ENCODE measurements at places on chromosomes 13 and 19.

GRCh38 chr13:20654156-20654555 lies 49.3 kb upstream of the IL17D start:
- DNase-seq = no peak

GRCh38 chr13:62176051-62176450 lies 760.4 kb upstream of the PCDH20 start:
- no peak for DNase-seq

- DNase-seq = no peak
Measured at GRCh38 chr13:65623148-65623547, 1607.0 kb downstream of the PCDH9 start.

DNA sequence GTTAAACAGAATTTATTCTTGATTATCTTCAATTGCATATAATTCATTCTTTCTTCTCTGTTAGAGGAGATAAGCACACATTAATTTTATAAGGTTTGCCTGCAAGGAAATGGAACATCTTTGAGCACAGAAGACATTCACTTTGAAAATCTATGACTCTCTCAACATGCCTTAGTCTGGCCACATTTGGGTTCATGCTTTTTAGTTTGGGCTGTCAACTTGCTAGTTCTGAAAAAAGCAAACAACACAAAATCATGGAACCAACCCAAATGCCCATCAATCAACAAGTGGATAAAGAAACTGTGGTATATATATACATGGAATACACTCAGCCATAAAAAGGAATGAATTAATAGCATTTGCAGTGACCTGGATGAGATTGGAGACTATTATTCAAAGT lies 71.5 kb downstream of the CYSLTR2 start:
- no peak for DNase-seq

- DNase-seq = no peak
Measured at GRCh38 chr19:42658076-42658475, 63.4 kb upstream of the CEACAM8 start.

GRCh38 chr13:40043764-40044163 lies 388.3 kb downstream of the COG6 start:
- DNase-seq = no peak

DNA sequence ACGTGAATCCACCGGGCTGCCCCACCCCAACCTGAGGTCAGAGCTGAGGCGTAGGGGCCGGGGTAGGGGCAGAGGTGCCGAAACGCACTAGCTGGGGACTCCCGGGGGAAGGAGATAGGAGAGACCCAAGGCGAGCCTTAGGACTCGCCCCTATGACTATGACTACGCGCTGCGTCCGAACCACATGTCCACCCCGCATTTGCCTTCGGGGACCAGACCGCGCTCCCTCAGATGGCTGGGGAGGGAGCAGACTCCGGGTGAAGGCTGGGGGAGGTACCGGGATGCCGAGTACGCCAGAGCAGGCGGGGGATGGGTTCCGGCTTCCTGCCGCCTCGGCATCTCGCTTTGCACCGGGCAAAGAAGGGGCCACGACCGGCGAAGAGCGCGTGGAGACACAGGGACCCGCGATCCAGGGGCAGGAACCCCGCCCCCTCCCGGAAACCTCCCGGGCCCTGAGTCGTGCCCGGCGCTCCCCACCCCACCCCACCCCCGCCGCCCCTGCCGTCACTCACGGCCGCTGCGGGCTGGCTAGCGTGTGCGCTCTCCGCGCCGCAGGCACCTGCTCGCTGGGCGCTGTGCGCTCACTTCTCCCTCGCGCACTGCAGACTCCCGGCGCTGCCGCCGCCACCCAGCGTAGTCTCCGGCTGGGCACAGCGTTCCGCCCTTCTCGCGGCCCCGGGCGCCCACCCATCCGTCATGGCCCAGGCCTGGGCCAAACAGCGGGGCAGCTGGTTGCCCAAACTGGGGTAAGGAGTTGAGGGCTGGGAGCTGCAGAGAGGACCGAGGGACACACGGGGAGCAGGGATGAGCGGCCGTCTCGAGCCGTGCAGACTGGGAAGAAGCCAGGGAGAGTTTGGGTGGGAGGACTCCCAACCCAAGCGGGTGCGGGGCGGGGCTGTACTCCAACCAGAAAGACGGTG lies 622 bp upstream of the VSTM2B start:
- DNase-seq = no peak

DNA sequence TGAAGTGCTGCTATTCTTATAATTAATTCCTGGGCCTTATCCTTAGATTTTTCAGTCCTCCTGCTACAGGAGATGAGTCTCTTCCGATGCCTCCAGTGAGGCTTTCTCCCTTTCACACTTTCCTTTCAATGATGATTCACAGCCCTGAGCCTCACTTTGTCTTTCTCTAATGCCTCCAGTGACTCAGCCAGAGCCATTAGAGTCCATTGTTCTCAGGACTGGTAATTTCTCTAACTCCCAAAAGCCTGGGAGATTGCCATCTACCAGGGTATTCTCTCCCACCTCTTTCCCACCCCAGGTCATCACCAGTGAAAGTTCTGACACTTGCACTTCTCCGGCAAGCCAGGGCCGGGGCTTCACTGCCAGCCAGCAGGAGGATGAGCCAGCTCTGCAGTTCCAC lies 49.6 kb upstream of the ARGLU1 start:
- DNase-seq = peak; percentile 3

DNA sequence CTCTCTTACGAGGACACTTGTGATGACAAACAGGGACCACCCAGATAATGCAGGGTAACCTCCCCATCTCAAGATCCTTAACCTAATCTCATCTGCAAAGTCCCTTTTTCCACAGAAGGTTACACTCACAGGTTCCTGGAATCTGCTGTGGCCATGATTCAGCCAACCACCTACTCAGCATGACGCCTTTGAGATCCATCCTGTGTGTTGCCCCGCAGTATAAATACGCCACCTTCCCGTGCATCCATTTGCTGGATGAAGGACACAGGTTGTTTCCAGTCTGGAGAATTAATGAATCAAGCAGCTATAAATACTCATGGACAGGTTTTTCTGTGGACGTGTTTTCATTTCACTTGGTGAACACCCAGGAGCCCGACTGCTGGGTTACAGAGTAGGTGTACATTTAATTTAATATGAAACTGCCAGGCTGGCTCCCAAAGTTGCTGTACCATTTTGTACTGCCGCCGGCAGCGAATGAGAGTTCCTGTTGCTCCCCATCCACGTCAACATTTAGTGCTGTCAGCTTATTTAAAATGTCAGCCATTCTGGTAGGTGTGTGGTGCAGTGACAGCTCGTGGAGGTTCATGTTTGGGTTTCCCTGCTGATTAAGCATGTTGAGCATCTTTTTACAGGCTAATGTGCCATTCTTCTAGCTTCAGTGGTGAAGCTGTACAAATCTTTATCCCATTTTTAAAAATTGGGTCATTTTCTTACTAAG lies 40.2 kb downstream of the ELL start:
- no peak for DNase-seq

- no peak for DNase-seq
Measured at GRCh38 chr13:23268441-23268840, 87.7 kb downstream of the SGCG start.

GRCh38 chr19:14000691-14001375 lies 5.3 kb downstream of the RFX1 start:
- no peak for DNase-seq

DNA sequence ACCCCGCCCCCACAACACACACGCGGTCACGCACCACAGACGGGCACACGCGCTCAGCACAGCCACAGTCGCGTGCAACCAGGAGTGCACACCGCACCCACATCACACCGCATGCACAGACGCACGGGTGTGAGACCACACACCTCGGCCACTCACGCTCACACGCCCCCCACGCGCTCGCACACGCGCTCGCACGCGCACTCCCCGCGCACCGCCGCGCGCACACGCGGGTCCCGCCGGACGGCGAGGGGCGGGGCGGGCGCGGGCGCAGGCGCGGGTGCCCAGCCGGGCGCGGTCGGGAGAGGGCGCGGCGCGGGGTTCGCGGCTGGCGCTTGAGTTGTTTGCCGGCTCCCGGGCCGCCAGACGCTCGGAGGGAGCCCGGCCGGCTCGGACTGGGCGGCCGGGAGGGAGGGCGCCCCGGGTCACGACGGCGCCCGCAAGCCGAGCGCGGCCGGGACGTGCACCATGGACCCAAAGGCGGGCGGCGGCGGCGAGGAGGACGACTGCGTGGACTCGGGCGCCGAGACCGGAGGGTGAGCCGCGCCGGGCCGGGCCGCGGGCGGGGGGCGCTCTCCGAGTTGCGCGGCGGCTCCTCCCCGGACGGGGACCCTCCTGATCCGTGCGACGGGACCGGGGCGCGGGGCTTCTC lies at the start of gene FAM124A:
Gene FAM124A, plus strand, starts transcription at position 362 of the 649 bp plus-strand sequence. Its CDS starts 104 bp downstream, at position 466.
- peak; percentile 85 for DNase-seq

DNA sequence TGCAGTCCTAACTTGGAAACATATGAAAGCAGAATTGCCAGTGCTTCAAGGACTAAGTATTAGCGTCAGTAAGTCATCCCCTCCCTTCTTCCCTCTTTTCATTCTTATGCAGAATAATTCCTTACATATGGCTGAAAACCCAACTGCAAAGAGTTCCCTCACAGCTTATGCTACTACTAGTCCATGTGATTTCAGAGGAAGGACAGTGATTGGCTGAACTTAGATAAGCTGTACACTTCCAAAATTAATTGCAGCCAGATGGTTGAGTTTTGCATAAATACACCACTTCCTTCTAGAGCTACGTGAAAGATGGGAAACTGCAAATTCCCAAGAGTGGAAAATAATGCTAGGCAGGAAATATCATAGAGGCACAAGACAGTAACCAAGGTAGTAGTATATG lies 730.4 kb downstream of the OLFM4 start:
- no peak for DNase-seq

- DNase-seq = peak; percentile 81
Measured at GRCh38 chr13:27857282-27857681, 62.5 kb upstream of the PDX1 start.

DNA sequence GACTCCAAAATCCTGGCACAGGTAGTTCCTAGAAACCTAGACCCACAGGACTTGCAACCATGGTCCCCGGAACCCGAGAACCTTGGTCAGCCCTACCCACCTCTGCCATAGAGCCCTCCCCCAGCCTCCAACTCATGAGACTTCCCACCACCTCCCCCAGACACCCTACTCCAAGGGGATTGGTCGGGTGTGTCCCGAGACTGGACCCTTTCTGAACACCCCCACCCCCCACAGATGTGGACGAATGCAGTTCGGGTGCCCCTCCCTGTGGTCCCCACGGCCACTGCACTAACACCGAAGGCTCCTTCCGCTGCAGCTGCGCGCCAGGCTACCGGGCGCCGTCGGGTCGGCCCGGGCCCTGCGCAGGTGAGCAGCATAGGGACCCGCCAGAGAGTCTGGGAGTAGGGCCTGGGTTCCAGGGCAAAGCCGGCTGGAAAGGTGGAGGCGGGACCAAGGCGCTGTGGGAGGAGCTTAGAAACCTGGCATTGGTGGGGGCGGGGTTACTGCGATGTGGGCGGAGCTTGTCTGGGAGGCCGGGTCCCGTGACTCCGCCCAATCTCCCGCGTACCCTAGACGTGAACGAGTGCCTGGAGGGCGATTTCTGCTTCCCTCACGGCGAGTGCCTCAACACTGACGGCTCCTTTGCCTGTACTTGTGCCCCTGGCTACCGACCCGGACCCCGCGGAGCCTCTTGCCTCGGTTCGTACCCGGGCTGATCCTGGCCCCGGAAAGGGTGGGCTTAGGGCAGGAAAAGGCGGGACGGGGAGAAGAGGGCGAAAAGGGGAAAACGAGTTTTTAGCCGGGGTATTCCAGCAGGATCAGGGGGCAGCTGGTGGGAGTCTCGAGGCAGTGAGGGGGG lies 11.9 kb downstream of the LTBP4 start:
- peak; percentile 90 for DNase-seq

DNA sequence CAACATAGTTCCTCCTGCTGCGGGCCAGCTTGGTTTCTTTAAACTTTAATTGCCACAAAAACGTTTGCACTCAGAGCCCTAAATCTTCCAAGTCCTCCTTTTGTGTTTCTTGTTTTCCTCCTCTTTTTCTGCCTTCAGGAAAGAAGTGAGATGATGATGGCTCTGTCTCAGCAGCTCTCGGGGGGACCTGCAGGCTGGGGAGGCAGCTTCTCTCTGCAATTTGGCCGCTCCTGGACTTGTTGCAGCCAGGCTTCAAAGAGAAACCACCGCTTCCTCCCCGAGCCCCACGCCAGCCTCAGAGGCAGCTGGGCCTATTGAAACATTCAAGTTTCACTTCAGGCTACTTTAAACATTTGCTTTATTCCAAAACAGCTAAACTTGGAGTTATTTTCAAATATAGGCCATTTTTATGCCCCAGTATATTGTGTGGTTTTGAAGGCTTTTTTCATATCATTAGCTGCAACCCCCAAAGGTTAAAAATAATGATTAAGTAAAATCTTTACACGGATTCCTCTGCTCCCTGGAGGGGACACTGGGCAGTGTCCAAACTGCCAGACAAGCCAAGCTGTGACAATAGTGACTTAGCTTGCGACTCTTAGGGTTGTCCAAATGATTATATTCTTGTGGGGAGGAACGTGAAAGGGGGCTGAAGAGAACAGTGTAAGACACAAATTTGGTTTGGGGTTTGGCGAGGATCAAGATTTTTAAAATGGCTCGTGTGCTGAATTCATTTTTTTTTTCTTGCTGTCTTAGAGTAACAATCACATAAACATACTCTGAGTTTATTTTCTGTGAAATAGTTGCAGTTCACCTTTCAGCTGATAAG lies 330.8 kb downstream of the DLEU7 start:
- DNase-seq = peak; percentile 66

- no peak for DNase-seq
Measured at GRCh38 chr13:111530137-111530870, 209.9 kb downstream of the TEX29 start.

GRCh38 chr19:29988351-29988750 lies 46.3 kb downstream of the URI1 start:
- no peak for DNase-seq

DNA sequence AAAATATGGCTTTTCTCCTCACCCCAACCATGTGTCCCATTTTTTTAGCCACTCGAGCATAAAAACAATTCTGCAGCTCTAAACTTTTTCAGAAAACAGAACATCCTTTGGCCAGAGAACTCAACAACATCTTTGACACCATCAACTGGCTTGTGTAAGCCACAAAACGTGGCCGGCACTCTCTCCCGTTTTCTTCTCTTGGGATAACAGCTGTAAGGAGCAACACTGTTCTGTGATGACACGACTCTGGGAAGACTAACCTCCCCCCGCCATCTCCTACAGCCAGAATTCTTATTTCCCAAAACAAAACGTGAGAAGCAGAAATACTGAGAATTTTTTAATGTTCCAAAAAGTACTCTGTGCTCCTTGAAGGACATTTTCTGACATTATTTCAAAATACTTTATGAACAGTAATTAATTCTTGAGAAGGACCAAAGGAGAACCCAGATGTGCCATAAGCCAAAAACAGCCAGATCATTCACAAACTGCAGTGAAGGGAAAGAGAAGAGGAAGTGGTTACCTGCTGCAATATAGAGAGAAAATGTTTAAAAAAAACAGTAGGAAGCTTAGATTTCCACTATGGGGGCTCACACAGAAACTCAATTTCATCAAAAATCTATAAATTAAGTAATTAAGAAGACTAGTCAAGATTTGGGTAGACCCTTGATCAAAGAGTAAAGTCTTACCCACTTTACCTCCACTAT lies 25.8 kb downstream of the COL4A1 start:
- no peak for DNase-seq

- DNase-seq = peak; percentile 50
Measured at GRCh38 chr19:43784241-43784980, 3.6 kb upstream of the KCNN4 start.
